Nucleus accumbens (tissue), 56 donors: ENCODE measurements at places on chromosomes 2 and 18.
A peak's percentile ranks its signal among the peaks of the same experiment; 100 is the strongest.

DNA sequence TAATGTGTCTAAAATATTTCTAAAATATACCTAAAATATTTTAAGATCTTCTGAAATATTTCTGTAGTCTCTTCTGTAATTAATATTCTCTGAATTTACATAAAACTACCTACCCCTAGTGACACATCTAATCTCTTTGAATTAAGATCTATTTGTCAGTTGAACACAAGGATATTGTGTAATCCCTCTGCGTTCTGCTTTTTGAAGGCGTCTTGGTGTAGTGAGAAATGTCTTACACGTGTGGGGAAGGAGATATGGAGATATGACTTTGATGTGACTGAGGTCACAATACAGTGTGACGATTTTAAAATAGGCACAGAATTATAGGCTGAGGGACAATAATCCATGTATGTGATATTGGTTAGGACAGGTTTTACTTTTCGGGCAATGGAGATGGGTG is 79.8 kb downstream of the DOK6 start:
- no peak for DNase-seq

- DNase-seq, result no peak
Measured at GRCh38 chr18:36872329-36872728, 43.4 kb downstream of the KIAA1328 start.

DNA sequence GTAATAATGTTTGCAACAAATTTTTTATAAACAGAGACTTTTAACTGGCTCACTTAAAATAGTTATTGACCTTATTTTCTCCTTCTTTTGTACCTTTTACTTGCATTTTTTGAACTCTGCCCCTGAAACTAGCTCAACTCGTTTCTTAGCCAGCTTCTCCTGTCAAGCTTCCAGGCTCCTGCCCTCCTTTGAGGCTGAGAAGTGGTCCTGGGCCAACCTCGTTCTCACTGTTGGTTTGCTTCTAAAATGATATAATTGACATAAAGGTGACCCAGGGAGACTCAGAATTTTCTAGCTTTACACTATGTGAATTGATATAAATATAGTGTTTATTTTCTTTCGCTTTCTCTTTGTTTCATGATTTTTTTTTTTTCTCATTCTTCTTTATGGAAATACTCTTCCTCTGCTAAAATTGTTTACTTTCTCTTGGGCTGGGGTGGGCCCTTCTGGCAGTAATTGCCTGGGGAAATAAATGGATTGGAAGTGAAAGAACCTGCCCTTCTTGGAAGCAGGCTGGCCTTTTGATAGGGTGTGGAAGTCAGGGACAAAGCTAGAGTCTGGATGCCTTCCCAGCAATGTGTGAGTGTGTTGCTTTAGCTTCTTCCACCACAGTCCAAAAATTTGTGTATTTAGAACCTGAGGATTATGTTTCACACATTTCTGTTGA is 30.7 kb downstream of the GPD2 start:
- DNase-seq, result no peak

GRCh38 chr2:85601771-85602475 is 575 bp downstream of the TMEM150A start:
- DNase-seq, result peak; percentile 80

DNA sequence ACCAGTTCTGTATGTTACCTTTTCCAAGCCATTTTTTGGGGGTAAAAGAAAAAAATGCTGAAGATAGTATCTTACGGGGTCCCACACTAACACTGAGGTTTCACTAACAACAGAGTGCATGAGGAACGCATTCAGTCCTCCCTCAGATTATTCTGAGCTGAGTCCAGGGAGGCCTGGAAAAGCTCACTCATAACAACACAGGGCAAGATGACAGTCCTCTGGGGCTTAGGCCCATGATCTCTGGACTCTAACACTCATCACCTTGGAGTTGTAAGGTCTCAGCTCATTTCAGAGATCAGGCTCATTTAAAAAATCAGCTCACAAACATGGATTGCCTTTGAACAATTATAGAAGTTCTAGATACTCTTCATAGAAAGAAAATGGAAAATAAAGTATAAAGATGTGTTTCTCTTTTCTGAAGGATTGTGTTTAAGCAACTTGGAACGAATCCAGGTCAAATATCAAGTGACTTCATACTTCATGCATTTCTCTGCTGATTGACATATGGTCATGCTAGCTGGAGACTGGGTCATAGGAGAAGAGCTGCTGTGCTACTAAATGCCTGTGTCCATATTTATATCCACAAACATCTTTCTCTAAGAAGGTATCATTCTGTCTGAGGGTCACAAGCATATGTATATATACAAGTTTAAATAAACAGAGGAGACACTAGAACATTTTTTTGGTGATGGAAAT is 265.8 kb downstream of the ALK start:
- no peak for DNase-seq

DNA sequence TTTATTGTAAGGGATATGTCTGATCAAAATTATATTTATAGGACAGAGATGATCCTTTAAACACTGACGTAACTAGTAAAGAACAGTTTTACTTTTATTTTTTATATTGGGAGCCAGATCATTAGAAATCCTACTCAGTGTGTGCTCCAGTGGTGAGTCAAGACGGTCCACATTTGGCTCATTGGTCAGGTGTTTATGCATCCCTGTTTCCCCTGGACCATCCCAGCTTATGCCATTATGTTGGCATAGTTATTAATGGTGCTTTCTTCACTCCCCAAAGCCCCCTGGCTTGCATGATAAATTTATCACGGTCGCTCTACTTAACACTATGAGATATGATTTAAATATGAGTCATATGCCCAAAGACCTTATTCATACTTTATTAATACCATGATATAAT is 293.4 kb downstream of the XIRP2 start:
- DNase-seq, result no peak

- DNase-seq, result no peak
Measured at GRCh38 chr2:60926741-60927552, 45.6 kb downstream of the REL start.
